ENCODE measurements at places on chromosomes 7 and 10. TPM values are rescaled to one million over a fixed set of nuclear protein-coding genes. Genes with fewer than 3 reads are reported as not detected.

DNA sequence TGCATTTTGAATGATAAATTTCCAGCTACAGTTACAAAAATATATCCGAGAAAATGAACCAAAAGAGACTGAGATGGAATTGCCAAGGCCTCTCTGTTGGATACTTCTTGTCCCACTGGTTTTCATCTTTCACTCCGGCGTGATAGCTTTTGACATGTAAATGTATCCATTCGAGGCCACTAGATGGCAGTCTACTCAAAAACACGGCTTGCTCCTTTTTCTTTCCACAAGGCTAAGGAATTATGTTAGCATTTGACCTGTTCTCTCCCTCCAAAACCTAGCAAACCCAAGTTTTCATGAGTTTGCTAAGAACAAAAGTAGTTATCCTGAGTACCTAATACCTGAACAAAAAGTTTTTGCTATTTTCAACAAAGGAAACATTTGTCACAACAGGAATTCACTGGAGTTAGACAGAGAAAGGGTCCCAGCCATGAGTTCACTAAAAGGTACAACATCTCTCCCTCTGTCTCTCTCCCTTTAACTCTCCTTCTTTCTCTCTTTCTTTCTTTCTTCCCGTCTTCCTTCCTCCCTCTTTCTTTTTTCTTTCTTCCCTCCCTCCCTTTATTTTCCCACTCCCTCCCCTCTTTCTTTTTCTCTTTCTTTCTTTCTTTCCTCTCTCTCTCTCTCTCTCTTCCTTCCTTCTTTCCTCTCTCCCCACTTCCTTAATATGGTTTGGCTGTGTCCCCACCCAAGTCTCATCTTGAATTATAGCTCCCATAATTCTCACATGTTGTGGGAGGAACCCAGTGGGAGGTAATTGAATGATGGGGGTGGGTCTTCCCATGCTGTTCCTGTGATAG is 207.9 kb upstream of the MYO3A start:
- H3K4me3 ChIP-seq: no peak overlapping the region
- no peaks in the 10 kb centered on the region for H3K27me3 ChIP-seq
- H3K4me1 ChIP-seq: no peaks in the 10 kb centered on the region
- no peaks in the 10 kb centered on the region for H3K36me3 ChIP-seq
- H3K27ac ChIP-seq: no peak overlapping the region

- no peaks in the 10 kb centered on the region for H3K36me3 ChIP-seq
- no peaks in the 10 kb centered on the region for H3K4me1 ChIP-seq
- no peak for DNase-seq
- no peaks in the 10 kb centered on the region for H3K27me3 ChIP-seq
- no peak overlapping the region for H3K27ac ChIP-seq
These were observed 3.0 kb upstream of the PRSS37 start for GRCh38 chr7:141844256-141844655.

- H3K4me1 ChIP-seq: peaks cover 92% of the 10 kb centered on the region
- no peak for DNase-seq
- H3K36me3 ChIP-seq: no peaks in the 10 kb centered on the region
These were observed 14.7 kb downstream of the CYTH3 start for GRCh38 chr7:6257675-6258074.

- H3K4me3 ChIP-seq: no peak overlapping the region
- H3K27me3 ChIP-seq: no peaks in the 10 kb centered on the region
- no peak overlapping the region for H3K27ac ChIP-seq
- DNase-seq: no peak
These were observed 822.1 kb upstream of the SORCS1 start for GRCh38 chr10:107986571-107986970.

- peaks cover 14% of the 10 kb centered on the region for H3K4me1 ChIP-seq
- DNase-seq: peak; percentile 62
- H3K36me3 ChIP-seq: no peaks in the 10 kb centered on the region
- H3K4me3 ChIP-seq: peak within 1 kb of the TSS; percentile 37
These were observed at the start of gene CLEC2L for GRCh38 chr7:139523199-139523941. TSS of gene CLEC2L (plus strand) at chr7:139523685. CDS start at chr7:139523928, 243 bp downstream.

DNA sequence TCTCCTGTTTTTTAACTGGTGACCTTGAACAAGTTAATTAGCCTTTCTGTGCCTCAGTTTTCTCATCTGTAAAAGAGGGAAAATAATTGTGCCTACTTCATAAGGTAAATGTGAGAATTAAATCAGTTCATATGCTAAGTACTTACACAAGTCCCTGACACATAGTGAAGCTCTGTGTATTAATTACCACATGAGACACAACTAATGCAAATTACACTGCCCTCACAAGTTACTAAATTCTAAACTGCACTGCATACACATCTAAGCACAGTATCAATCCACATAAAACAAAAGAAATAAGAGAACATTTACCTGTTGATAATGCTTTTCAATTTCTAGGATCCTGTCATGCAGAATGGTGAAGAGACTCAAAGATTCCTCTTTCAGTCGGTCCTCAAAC is 22.5 kb downstream of the C10orf67 start:
- H3K36me3 ChIP-seq: no peaks in the 10 kb centered on the region
- H3K4me3 ChIP-seq: no peak overlapping the region
- DNase-seq: no peak
- no peaks in the 10 kb centered on the region for H3K4me1 ChIP-seq

GRCh38 chr7:106070567-106071254 is 41.4 kb downstream of the SYPL1 start:
- H3K4me3 ChIP-seq: no peak overlapping the region
- peaks cover 41% of the 10 kb centered on the region for H3K4me1 ChIP-seq
- H3K27me3 ChIP-seq: no peaks in the 10 kb centered on the region
- peak overlapping the region; percentile 82 for H3K27ac ChIP-seq
- no peak for DNase-seq
- H3K36me3 ChIP-seq: no peaks in the 10 kb centered on the region

DNA sequence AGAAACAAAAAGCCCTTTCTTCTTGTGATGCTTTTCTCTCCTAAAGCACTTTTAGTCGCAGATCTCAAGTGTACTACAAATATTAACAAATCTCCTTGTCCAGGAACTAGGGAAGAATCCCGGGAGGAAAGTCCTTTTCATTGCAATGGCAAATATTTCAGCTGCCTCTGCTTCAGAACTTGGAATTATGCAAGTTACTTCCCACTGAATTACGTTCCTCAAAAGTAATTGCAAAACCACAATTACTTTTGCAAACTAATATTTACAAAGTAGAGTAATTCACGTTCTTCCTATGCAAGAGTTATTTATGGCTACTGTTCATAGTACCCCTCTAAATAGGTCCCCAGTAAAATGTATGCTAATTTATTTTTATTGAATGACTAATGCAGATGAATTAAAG is 14.5 kb downstream of the PRKCQ start:
- no peak overlapping the region for H3K4me3 ChIP-seq
- DNase-seq: no peak
- H3K4me1 ChIP-seq: no peaks in the 10 kb centered on the region
- H3K36me3 ChIP-seq: no peaks in the 10 kb centered on the region

DNA sequence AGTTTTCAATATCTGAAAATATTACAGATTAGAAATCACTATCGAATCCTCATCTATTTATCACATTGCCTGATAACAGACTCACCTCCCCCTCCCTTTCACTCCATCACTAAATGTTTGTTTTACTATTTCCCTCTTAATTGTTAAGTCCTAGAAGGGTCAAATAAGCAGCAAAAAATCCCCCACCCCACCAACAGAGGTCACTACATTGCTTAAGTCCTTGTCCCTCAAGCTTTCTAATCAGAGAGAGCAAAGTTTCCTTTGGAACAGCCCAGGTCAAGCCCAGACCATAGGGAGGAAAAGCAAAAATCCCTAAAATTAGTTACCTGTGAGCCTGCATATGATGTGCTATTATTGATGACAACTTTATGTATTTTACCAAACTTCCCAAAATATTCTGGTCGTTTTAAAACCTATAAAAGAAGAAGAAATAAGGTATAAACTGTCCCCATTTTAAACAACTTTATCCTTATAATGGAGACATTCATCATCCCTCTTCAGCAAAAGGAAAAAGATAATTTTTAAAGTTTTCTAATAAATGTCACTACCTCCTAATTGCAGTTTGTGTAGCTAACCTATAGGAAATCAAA is 95.0 kb downstream of the CNOT4 start:
- no peaks in the 10 kb centered on the region for H3K4me1 ChIP-seq
- no peaks in the 10 kb centered on the region for H3K27me3 ChIP-seq
- H3K27ac ChIP-seq: no peak overlapping the region
- DNase-seq: peak; percentile 59

DNA sequence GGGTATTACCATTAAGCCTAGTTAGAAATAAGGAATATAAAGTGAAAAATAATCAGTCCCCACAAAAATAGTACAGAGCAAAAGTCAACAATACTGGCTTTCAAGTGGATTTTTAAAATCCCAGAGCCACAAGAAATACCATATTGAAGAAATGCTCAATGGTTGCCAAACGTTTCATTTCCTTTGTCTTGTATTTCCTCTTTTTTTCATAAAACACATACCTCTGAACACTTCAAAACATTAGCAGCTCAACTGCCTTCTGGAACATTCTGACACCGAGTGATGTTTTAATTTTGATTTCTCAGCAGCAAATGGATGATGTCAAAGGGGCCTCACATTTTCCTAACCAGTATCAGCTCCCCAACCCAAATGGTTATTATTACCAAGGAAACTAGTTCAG is 10.5 kb downstream of the NOD1 start:
- H3K27me3 ChIP-seq: no peaks in the 10 kb centered on the region
- H3K36me3 ChIP-seq: no peaks in the 10 kb centered on the region
- no peak overlapping the region for H3K4me3 ChIP-seq

GRCh38 chr10:36349445-36350078 is 707.5 kb upstream of the FZD8 start:
- DNase-seq: peak; percentile 64
- H3K4me3 ChIP-seq: no peak overlapping the region
- no peaks in the 10 kb centered on the region for H3K36me3 ChIP-seq
- no peaks in the 10 kb centered on the region for H3K27me3 ChIP-seq

GRCh38 chr7:6630007-6630849 is 6.9 kb upstream of the ZNF316 start:
- no peaks in the 10 kb centered on the region for H3K36me3 ChIP-seq
- H3K4me3 ChIP-seq: no peak overlapping the region
- no peak for DNase-seq
- H3K4me1 ChIP-seq: no peaks in the 10 kb centered on the region
- H3K27me3 ChIP-seq: no peaks in the 10 kb centered on the region
- no peak overlapping the region for H3K27ac ChIP-seq

DNA sequence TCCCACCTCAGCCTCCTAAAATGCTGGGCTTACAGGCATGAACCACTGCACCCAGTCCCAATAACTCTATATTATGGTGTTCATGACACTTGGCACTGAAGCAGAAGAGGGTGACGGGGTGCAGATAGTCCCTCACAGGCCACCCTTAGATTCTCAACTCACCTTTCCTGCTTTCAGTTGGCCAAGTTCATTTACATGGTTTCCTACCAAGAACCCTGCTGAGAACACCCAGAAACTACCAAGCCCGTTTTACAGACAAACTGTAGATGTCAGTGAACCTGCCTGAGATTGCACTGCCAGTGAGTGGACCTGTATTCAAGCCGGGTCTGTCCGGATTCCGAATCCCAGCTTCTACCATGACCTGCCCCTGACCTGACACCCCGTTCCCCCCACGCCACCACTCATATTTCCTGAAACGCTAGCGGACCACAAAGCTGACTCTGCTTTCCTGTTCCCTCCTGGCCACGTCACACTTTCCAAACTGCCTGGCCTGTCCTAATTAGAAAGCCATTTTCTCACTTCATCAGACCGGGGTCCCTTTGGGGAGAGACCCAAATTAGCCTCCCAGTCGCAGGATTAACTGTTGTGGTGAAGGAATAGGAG is 17.3 kb downstream of the GRID2IP start:
- peaks cover 19% of the 10 kb centered on the region for H3K4me1 ChIP-seq
- H3K4me3 ChIP-seq: no peak overlapping the region
- H3K27ac ChIP-seq: no peak overlapping the region

Gene PHF14
- 69.2 TPM for total RNA-seq

Gene SNX10
- total RNA-seq: 55.0 TPM

Gene TMUB1
- 57.5 TPM for total RNA-seq
